GDM1 (cell line): ENCODE measurements at places on chromosomes 3 and 15.

DNA sequence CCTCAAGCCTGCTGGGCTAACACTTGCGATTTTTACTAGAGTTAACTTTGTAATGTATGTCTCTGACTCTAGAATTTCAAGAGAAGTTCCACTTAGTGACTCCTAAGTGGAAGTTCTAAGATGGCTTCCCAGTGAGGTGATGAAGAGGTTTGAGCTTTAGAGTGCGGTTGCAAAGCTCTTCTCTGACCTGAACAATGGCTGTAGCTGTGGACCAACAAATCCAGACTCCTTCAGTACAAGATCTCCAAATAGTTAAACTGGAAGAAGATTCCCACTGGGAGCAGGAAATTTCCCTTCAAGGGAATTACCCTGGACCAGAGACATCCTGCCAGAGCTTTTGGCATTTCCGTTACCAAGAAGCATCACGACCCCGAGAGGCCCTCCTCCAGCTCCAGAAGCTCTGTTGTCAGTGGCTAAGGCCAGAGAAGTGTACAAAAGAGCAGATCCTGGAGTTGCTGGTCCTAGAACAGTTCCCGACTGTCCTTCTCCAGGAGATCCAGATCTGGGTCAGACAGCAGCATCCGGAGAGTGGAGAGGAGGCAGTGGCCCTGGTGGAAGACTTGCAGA, 22.3 kb downstream of the WDR73 start:
- no peak for DNase-seq

- no peak for DNase-seq
Measured at GRCh38 chr3:35596335-35596995, 42.9 kb upstream of the ARPP21 start.

DNA sequence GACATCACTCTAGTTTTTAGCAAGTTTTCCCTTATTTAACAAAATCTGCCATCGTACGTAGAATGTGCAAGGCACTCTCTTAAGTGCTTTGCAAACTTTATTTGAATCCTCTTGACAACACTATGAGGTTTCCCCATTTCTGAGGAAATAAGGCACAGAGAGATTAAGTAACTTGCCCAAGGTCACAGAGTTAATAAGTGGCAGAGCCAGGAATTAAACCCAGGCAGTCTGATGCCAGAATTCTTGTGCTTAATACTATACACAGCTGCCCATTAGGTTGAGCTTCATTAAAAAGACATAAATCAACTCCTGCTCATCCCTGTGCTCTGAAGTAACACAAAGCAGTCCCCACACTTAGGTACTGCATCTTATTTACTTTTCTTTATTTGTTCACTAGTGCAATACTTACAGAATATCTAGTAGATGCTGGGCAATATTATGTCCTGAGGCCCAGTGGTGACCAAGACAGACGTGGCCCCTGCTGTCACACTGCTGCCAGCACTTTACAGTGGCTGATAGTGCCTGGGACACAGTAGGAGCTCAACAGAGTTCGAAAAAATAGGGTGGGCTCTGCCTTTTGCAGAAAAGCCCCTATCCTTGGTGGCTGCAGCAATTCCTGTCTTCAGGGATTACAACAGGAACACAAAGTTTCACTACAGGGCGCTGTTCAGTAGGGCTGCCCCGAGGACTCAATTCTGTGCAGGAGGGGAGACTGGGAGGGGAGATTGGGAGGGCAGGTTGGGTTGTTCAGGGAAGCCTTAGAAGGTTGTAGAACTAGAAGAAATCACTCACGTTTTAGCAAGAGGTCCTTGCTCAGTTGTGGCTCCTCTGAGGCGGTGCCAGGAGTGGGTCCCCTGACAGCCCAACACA, 138.3 kb upstream of the TPM1 start:
- DNase-seq: no peak

- DNase-seq: no peak
Measured at GRCh38 chr3:77427528-77427927, 387.6 kb downstream of the ROBO2 start.

- DNase-seq: no peak
Measured at GRCh38 chr3:62922326-62922725, 47.1 kb upstream of the CADPS start.
